ENCODE measurements at places on chromosomes 6 and 20. TPM values are rescaled to one million over a fixed set of nuclear protein-coding genes. Genes with fewer than 3 reads are reported as not detected.

- no peak for DNase-seq
- H3K4me3 ChIP-seq = no peak overlapping the region
- no peaks in the 10 kb centered on the region for H3K36me3 ChIP-seq
- H3K27ac ChIP-seq = peak overlapping the region; percentile 82
Observed at GRCh38 chr20:56788671-56789610, 159.8 kb downstream of the TFAP2C start.

DNA sequence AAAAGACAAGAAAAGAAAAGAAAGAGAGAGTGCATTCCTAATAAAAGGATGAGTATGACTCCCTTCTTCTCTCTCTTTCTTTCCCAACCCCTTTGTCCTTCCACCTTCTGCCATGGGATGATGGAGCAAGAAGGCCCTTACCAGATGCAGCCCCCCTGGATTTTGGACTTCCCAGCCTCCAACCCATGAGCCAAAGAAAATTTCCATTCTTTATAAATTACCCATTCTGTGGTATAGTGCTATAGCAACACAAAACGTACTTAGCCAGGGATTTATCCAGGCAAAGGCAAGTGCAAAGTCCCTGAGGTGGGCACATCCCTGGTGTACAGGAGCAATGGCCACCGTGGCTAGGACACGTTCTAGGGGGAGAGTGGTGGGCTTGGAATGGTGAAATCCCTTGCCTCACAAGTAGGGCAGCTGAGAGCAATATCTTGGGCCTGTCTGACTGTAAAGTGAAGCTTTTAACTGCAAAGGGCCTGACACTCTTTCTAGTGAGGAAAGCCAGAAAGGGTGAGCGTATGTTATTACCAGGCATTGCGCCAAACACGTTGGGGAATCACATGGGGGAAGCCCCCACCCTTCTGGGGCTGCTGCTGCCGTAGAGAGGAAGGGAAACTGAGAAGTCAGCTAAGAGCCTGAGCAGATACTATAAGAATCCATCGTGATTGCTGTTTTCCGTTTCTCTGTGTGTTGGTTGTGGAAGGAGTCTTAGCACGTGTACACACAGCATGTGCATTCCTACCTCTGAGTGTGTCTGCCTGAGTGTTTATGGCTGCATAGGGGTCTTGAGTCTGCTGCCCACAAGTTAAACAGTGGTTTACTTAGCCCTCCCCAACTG, 50.7 kb upstream of the SIRPA start:
- H3K27me3 ChIP-seq = no peaks in the 10 kb centered on the region
- H3K36me3 ChIP-seq = no peaks in the 10 kb centered on the region
- H3K4me3 ChIP-seq = no peak overlapping the region
- no peak for DNase-seq

DNA sequence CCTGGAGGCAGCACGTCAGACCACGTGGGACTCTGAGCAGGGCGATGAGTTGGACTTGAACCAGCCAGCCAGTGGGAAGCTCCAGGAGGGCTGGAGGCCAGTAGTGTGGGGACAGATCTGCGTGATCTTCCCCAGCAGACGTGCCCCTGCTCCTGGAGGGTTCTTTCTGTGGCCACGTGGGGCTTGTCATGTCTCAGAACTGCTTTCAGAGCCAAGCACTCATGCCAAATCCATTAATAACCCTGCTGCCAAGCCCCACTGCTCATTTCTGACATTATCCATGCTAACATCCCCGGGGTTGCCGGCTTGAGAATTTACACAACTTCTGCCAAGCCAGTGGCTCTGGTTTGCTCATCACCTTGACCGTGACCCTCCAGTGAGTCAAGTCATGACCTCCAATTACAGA, 38.3 kb downstream of the SIRPA start:
- H3K27ac ChIP-seq = peak overlapping the region; percentile 62
- H3K36me3 ChIP-seq = peaks cover 26% of the 10 kb centered on the region
- no peak overlapping the region for H3K4me3 ChIP-seq
- no peak for DNase-seq

The CDH4 gene
- total RNA-seq = not detected

DNA sequence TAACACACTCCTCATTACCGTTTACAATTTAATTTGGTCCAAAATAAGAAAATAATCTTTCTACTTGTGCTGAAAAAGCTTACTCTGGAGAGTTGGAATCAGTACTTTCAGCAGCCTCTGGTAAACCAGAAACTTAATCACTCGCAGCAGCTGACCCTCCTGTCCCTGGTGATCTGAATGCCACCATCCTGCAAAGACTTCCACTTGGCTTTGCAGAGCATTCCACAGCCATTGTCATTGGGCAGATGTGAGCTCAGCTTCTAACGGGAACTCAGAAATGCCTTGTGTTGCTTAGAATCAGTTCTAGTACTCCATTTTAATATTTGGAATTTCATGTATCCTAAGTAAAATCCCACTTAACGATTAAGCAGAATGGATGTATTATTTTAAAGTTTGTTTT, 59.7 kb downstream of the PHACTR1 start:
- no peaks in the 10 kb centered on the region for H3K4me1 ChIP-seq
- no peak overlapping the region for H3K27ac ChIP-seq
- no peak overlapping the region for H3K4me3 ChIP-seq
- no peaks in the 10 kb centered on the region for H3K36me3 ChIP-seq
- H3K27me3 ChIP-seq = peaks cover 6% of the 10 kb centered on the region
- DNase-seq = no peak

DNA sequence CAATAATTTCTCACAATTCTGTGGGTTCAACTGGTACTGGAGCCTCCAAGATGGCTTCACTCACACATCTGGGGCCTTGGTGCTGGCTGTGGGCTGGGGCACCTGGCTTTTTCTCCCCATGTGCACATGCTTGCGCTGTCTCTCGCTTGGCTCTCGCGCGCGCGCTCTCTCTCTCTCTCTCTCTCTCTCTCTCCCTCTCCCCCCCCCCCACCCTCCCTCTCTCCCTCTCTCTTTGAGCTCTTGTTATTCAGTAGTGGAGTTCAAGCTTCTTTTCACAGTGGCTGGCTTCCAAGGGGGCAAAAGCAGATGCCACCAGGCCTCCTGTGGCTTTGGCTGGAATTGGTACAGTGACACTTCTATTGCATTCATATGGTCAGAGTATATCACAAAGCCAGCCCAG, 10.8 kb upstream of the TBCC start:
- DNase-seq = no peak
- no peaks in the 10 kb centered on the region for H3K27me3 ChIP-seq
- no peaks in the 10 kb centered on the region for H3K4me1 ChIP-seq
- H3K27ac ChIP-seq = no peak overlapping the region
- H3K4me3 ChIP-seq = no peak overlapping the region

The SYNGAP1 gene
- 8.6 TPM for total RNA-seq

- no peak overlapping the region for H3K27ac ChIP-seq
- no peak overlapping the region for H3K4me3 ChIP-seq
- no peak for DNase-seq
- no peaks in the 10 kb centered on the region for H3K36me3 ChIP-seq
- H3K27me3 ChIP-seq = no peaks in the 10 kb centered on the region
Observed at GRCh38 chr6:124029567-124029966, 225.9 kb downstream of the NKAIN2 start.

The CPNE1 gene
- total RNA-seq = 83.1 TPM

The BMP7 gene
- total RNA-seq = 59.8 TPM

GRCh38 chr6:46032110-46032998, 16.7 kb upstream of the CLIC5 start:
- H3K27ac ChIP-seq = no peak overlapping the region
- no peak overlapping the region for H3K4me3 ChIP-seq
- H3K27me3 ChIP-seq = no peaks in the 10 kb centered on the region
- DNase-seq = no peak
- no peaks in the 10 kb centered on the region for H3K36me3 ChIP-seq

The WFDC10B gene
- total RNA-seq = not detected

GRCh38 chr6:72414657-72415056, 207.2 kb upstream of the KCNQ5 start:
- H3K27ac ChIP-seq = no peak overlapping the region
- no peak overlapping the region for H3K4me3 ChIP-seq
- H3K27me3 ChIP-seq = no peaks in the 10 kb centered on the region
- H3K4me1 ChIP-seq = no peaks in the 10 kb centered on the region
- H3K36me3 ChIP-seq = no peaks in the 10 kb centered on the region
- DNase-seq = no peak

DNA sequence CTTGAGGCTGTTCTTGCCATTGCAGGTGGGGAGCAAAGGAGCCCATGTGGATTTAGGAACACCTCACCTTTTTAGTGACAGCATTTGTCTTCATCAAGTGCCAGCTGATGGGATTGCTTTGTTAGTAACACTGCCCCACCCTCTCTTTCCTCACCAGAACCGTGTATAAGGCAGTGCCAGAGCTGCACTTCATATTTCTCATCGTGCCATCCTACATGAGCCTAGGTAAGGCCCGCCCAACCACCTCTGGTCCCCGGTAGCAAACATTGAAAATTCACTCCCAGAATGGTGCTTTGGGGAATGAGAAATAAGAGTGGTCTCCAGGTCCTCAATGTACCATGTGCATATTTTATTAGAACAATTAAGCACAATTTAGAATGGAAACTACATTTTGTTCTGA, 22.7 kb downstream of the CFAP61 start:
- no peaks in the 10 kb centered on the region for H3K4me1 ChIP-seq
- H3K4me3 ChIP-seq = no peak overlapping the region
- no peak overlapping the region for H3K27ac ChIP-seq
- no peaks in the 10 kb centered on the region for H3K27me3 ChIP-seq
- no peak for DNase-seq

The CTCFL gene
- total RNA-seq = not detected

DNA sequence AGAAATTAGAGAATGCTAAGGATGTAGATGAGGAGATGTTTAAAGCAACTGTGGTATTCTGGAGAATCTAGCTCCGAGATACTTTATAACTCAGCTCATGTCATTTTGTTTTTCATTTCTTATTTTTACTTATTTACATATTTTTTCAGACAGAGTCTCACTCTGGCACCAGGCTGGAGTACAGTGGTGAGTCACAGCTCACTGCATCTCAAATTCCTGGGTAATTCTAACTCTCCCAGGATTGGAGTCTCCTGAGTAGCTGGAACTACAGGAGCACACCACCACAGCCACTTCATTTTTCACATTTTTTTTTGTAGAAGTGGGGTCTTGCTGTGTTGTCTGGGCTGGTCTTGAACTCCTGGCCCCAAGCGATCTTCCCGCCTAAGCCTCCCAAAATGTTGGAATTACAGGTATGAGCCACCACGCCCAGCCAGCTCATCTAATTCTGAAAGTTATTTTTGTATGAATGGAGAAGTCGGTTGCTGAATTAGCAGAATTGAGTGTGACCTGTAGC, 94.3 kb upstream of the FAM8A1 start:
- H3K4me3 ChIP-seq = no peak overlapping the region
- no peak for DNase-seq
- no peaks in the 10 kb centered on the region for H3K36me3 ChIP-seq
- H3K27ac ChIP-seq = no peak overlapping the region

- H3K27ac ChIP-seq = no peak overlapping the region
- no peak overlapping the region for H3K4me3 ChIP-seq
- H3K36me3 ChIP-seq = no peaks in the 10 kb centered on the region
- H3K27me3 ChIP-seq = no peaks in the 10 kb centered on the region
- no peak for DNase-seq
Observed at GRCh38 chr6:156526081-156526480, 251.1 kb upstream of the ARID1B start.

- no peak overlapping the region for H3K27ac ChIP-seq
- H3K4me1 ChIP-seq = no peaks in the 10 kb centered on the region
- no peak for DNase-seq
- no peak overlapping the region for H3K4me3 ChIP-seq
- no peaks in the 10 kb centered on the region for H3K36me3 ChIP-seq
- H3K27me3 ChIP-seq = no peaks in the 10 kb centered on the region
Observed at GRCh38 chr6:20102397-20103073, 109.7 kb downstream of the MBOAT1 start.

- no peaks in the 10 kb centered on the region for H3K36me3 ChIP-seq
- H3K27me3 ChIP-seq = no peaks in the 10 kb centered on the region
- no peak overlapping the region for H3K27ac ChIP-seq
- H3K4me3 ChIP-seq = no peak overlapping the region
Observed at GRCh38 chr6:88360203-88360797, 194.2 kb upstream of the CNR1 start.

The FAXC gene
- total RNA-seq = 5.9 TPM

DNA sequence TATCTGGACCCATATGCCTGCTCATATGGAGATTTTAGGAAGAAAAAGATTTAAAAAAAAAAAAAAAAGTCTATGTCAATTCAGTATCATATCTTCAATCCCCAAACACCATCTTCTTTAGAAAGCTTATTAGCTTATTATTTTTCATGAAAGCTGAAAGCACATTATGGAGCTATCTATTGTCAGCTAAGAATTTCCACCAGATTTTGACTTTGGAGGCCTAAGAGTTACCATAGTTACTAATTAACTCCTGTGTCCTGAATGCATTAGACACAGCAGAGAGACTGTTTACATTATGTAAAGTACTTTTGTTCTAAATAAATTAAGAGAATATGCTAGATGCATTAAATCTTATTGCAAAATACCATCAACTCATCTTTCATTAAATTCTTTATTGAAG, 255.5 kb upstream of the NRSN1 start:
- no peak overlapping the region for H3K4me3 ChIP-seq
- H3K36me3 ChIP-seq = no peaks in the 10 kb centered on the region
- H3K27ac ChIP-seq = no peak overlapping the region

DNA sequence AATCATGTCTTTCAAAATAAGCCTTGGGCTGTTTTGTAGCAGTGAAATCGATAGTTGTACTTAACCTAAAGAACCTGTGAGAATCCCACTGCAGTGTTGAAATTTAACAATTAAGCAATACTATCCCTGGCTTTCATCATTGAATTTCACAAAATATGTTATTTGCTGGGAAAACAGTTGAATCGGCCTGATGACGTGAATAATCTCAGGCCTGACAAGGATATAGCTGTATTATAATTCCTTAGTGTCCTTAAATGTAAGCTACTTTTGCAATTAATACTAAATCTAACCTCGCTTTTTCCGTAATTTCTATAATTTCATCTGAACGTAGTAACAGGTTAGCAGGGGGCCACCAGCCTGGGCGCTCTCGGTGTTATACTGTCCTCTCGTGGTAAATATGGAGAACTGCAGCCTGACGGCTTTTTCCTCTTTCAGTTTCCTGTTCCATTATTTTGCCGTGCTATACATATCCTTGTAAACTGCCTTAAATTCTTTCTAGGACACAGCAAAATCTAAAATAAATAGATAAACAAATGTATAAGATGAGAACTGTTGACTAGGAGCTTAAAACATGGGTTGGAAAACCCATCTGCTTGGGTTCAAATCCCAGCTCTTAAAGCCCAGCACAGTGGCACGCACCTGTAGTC, 24.0 kb downstream of the MTFR2 start:
- no peak overlapping the region for H3K27ac ChIP-seq
- DNase-seq = no peak
- peak overlapping the region; percentile 27 for H3K4me3 ChIP-seq
- H3K4me1 ChIP-seq = no peaks in the 10 kb centered on the region

The NKAIN4 gene
- total RNA-seq = not detected
